CMK (cell line): ENCODE measurements at places on chromosomes 3 and 15.

DNA sequence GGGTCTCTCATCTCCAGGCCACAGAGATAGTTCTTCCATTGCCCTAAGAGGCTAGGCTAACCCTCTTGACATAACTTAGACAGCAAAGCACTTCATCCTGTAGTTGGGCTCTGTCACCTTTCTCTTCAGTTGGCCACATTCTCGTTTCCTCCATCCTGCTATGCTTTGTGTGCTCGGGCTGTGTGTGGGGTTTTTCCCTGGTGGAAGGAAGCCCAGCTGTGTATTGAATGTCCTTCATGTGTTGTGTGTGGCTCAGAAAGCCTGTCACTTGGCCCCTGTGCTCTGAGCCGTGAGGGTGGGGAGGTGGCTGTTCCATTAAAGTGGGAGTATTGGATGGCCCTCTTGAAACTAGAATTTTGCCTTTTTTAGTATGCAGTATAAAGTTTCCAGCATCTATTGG, 8.8 kb upstream of the EXOG start:
- DNase-seq: no peak

- no peak for DNase-seq
Measured at GRCh38 chr3:195009616-195010015, 261.3 kb downstream of the XXYLT1 start.

- no peak for DNase-seq
Measured at GRCh38 chr3:162842549-162843216, 1346.1 kb downstream of the OTOL1 start.

DNA sequence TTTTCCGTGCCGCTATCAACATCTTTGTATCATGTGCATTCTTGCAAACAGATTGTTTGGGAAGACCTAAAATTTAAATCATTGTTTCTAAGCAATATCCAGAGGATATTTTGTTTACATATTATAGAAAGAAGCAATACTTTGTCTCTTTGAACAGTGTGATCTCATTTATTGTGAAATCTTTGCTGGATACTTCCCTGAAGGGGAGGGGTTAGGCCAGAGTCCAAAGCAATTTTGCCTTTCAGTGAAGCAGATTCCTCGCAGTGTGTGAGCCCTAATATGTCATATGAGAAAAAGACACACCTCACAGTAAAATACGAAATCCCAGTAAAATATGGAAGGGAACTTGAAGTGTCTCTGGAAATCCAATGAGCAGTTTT, 158.7 kb upstream of the SLCO3A1 start:
- DNase-seq: no peak

GRCh38 chr3:33458446-33458845, 18.2 kb upstream of the UBP1 start:
- no peak for DNase-seq

- DNase-seq: no peak
Measured at GRCh38 chr3:115160295-115160694, 13.2 kb upstream of the ZBTB20 start.

DNA sequence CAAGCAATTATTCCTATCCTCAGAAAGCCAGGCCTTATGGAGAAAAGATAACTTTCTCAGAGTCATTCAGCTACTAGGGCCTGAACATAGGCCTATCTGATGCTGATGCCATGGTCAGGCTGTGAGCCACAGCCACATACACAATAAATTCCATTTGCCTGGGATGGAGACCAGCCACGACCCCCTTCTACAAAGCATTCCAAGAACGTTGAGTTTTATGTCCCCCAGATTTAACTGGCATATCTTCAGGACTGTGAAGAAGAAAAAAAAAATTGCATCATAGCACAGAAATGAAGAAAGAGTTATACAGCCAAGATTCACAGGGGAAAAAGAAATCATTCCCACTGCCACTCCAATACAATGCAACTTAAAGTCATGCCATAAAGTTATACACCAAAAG, 100.0 kb downstream of the THBS1 start:
- DNase-seq: no peak

DNA sequence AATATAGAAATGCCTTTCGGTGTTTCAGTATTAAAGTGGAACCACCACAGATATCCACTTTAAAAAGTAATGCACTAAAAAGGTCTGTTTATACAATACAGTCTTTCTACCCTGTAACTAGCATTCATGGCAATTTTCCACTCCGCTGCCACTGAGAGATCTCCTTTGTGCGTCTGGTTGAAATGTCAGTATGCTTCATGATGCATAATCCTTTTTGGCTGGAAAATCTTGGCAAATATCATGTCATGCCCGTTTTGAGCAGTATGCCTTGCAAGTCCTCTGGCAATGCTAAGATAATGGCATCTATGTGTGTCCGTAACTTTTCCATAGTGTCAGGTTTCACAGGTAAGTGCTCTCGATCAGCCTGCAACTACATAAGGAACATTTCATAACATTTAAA, 30.8 kb upstream of the ARF4 start:
- DNase-seq: no peak

DNA sequence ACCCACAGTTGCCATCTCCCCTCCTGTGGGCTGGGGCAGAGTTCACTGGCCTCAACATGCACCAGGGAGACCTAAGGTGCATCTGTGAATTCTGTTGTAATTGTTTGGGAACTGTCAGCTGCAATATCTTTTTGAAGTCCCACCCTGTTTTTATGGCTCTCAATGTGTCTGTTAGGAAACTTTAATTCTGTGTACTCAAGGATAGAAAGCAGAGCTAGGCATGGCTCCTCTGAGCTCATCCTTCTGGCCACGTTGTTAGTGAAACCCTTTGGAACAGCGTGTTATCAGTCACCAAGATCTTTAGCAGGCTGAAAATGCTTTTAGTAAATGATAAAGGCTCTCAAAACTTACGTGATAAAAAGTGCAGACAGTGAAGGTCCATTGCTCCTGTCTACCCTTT, 33.6 kb upstream of the MTMR10 start:
- DNase-seq: no peak

DNA sequence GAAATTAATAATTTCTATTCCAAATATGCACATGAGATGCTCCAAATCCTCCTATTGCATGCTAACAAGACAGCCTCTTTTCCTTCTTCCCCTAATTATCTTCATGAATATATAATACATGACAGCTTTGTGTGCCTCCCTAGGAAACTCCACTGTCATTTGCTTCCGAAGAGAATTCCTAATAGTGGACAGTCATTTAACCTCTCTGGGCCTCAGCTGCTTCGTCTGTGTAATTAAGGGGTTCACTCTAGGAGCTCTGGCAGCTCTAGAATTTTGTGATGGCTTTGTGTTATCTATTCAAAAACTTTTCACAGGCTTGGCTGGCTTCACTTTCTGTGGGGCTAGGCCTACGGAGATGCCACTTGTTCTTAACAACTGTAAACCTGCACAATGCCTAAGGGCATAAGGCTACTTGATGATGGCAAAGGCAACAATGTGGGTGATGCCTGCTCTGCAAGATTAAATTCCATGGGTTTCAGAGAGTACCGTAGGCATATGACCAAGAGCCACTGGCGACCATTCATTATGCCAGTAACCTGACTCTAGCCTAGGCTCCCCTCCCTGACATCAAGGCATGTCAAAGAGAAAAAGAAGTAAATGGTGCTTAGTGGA, 333.8 kb upstream of the UMPS start:
- no peak for DNase-seq

DNA sequence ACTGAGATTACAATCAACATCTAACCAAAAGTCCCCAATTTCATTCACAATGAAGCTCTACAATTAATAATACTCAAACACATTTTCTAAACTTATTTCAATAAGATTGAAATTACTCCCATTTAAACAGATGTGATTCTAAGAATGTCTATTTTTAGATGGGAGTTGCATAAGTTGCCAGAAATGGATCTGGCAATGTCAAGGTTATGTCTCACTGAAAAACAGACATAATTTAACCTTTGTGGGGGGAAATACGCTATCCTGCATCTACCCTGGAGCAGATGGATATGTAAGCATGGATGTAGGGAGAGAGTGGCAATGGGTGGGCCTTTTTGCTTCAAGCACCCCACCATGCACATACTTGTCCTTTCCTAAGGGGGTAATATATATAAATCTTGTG, 6.7 kb upstream of the EIF1B start:
- no peak for DNase-seq

DNA sequence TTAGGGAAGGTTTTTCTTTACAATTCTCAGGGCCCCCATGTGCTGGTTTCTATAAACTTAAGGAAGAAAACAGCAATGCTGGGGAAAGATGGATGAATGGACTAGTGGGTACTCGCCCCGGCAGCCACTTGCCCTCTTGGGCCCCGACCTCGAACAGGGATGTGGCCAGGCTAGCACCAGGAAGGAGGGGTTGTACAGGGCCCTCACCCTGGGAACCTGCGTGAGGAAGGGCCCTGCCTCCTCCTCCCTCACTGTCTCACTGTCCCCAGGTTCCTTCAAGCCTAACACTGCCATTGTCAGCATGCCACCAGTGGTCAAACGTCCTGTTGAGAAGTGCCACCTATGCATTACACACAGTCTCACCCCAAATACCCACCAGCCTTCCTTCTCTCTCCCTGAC, 9.1 kb downstream of the ADAMTS17 start:
- DNase-seq: no peak

GRCh38 chr3:104126864-104127553, 1239.7 kb upstream of the ALCAM start:
- no peak for DNase-seq

DNA sequence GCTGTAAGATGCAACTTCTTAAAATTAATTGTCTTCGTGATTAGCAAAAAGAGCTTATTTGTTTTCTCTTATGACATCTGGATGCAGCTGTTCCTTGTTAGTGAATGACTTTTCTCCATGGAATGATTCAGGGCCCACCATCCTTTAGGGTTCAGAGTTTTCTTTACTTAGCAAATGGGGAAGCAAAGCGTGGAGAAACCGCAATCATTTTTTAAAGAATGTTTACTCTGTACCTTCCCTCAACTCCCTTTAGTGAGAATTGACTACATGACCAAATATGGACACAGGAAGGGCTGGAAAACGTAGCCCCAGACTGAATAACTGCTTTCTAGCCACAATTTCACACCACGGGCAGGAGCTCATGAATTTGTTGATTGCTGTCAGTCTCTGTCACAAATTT, 130.1 kb downstream of the EDEM1 start:
- no peak for DNase-seq

DNA sequence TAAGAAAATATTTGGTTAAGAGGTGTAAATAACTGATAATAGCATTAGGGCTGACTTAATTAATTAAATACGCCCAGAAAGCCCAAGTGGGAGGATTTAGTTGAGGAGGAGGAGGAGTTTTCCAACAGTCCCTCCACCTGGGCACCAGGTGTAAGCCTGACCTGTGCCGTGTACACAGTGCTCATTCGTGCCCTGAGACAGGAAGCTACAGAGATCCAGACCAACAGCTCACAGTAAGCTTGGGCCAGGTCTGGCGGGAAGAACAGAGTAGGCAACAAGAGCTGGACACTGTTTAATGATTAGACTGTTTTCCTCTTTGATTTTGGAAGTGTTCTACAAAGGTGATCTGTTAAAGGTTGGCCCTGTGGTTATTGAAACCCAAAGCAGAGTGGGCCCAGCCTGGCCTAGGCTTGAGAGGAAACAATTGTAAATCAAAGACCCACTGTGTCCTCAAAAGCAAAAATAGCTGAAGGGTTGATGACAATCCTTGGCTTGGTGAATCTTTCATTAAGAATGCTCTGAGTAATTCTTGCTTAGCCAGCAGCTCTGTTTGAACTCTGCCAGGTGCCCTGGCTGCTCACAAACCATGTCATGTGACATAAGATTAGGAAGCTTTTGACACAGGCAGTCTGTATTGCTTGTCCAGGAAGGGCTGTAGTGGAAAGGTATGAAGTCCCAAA, 13.8 kb downstream of the SQOR start:
- DNase-seq: no peak

DNA sequence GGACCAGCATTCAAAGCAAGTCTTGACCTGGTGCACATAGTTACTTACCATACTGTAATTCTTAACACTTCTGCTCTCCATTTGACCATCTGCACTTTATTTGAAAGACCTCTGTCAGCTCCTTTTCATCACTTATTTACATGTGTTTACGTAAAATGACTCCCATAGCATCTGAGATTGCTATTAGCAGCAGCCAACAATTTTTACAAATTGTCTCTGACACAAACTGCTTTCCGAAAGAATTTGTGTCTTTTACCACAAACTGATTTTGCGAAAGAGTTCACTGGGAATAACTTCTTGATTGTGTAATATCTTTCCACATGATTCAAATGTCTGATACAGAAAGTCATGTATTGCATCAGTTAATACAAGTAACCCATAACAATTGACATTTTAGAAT, 144.1 kb upstream of the PEX5L start:
- no peak for DNase-seq

- no peak for DNase-seq
Measured at GRCh38 chr15:36579792-36580431, 486 bp downstream of the CDIN1 start.

DNA sequence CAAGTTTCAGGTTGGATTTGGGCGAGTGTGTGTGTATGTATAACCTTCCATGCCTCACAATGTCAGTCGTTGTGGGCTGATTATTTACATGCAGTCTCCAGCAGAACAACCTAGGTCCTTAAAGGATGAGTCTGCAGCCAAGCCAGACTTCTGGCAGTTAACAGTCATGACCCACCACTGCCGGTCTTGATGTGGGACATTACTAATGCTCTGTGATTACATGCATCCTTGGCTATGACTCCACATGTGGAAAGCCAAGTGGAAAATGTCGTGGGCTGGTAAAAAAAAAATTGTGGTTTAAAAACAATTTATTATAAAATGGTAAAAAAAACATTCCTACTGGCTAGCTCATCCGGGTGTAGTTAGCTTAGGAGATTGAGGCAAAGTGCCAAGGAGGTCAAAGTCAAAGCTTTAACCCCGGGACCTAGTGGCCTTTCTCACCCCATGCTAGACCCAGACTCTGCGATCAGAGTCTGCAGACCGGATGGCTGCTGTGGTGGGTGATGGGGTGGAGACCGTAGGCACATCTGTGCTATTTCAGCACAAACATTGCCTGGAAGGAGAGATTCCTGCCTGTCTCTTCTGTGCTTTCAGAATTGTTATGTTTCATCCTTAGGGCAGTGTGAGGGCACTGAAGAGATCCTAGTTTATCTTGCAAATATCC, 6.8 kb downstream of the RARRES1 start:
- DNase-seq: no peak

DNA sequence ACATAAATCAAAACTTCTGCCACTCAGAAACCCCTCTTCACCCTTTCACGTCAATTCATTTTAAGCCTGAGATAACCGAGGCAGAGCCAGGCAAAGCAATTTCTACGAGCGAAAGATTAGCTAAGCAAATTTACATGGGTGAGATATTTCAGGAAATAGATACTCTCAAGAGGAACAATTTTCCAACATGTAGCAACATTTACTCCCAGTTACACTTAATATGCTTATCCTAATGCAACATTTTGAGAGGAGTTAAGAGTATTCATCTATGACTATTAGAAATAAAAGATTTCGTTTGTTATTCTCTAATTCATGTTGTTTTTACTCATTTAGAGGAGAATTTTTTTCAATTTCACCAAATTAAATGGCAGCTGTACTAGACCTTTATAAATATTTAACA, 837 bp downstream of the TMC3 start:
- no peak for DNase-seq

DNA sequence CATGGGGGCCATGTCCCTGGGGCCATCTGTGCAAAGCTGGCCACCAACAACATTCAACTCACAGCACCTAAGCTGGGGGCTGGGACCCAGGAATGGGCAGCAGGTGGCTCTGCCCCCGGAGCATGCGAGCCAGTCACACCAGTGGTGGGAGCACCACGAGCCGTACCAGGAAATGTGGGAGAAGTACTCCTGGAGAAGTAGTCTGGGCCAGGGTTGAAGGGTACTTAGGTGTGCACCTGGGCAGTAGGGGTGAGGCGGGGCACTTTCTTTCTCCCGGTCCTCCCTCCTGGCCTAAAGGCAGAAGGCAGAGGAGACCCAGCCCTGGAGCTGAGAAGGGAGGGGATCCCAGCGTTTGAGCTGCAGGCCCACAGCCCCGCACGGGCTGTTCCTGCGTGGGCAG, 94.2 kb downstream of the PLXNA1 start:
- no peak for DNase-seq
